ENCODE measurements at places on chromosomes 11 and 22.

- DNase-seq = no peak
Measured at GRCh38 chr11:74636630-74637184, 44.3 kb downstream of the POLD3 start.

GRCh38 chr22:40462195-40462984 lies 92.0 kb downstream of the SGSM3 start:
- DNase-seq = no peak

GRCh38 chr11:73578592-73579185 lies 19.2 kb downstream of the FAM168A start:
- DNase-seq = no peak

DNA sequence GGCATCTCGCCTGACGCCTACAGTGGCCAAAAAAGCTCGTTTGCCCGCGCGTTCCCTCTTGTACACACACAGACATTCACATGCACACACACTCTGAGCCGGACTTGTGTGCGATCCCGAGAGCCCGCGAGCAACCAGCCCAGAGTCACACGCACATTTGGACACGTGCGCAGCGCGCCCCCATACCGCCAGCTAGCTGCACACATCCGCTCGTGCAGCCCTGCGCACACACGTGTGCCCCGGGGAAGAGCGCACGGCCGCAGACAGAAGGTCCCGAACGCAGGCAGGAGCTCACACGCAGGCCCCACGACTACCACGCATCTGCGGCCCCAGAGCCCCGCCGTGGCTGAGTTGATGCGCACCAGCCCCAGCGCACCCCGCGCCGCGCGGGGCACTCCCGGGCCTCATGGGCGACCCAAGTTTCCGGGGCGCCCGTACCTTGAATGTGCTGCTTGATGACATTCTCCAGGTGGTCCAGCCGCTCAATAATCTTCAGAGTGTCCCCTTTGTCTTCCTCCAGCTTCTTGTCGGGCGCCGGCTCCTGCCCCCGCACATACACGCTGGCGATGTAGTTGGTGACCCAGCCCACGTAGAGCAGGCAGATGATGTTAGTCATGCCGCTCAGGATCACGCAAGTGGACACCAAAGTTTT lies 758 bp downstream of the GALNT18 start:
- no peak for DNase-seq

- DNase-seq = no peak
Measured at GRCh38 chr11:127601578-127601977, 601.0 kb upstream of the KIRREL3 start.

DNA sequence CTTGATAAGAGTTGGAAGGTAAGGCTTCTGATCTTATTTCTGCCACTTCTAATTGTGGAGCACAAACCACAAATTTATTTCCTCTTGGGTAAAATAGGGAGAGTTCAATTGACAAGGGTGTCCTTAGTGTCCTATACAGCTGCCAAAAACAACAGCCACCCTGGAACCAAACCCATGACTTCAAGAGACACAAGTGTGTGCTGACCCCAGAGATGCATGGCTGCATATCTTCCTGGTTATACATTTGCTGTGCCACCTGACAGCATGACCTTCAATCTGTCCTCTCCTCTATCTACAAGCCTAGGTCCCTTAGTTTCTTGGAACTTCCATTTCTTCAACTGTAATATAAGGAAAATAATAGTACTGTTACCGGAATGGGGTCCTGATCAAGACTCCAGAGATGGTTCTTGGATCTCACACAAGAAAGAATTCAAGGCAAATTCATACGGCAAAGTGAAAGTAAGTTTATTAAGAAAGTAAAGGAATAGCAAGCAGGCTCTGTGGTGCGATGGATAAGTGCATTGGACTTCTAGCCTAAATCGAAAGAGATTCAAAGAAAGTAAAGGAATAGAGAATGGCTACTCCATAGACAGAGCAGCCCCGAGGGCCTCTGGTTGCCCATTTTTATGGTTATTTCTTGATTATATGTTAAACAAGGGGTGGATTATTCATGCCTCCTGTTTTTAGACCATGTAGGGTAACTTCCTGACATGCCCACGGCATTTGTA lies 15.5 kb upstream of the TMEM123 start:
- no peak for DNase-seq

GRCh38 chr11:65615950-65616574 lies 486 bp downstream of the PCNX3 start:
- DNase-seq = no peak

GRCh38 chr22:39959640-39960447 lies at the start of gene TMA7B:
Gene TMA7B, plus strand, starts transcription at chr22:39960397. Its CDS starts 3,978 bp downstream, at chr22:39964375.
- peak; percentile 41 for DNase-seq

DNA sequence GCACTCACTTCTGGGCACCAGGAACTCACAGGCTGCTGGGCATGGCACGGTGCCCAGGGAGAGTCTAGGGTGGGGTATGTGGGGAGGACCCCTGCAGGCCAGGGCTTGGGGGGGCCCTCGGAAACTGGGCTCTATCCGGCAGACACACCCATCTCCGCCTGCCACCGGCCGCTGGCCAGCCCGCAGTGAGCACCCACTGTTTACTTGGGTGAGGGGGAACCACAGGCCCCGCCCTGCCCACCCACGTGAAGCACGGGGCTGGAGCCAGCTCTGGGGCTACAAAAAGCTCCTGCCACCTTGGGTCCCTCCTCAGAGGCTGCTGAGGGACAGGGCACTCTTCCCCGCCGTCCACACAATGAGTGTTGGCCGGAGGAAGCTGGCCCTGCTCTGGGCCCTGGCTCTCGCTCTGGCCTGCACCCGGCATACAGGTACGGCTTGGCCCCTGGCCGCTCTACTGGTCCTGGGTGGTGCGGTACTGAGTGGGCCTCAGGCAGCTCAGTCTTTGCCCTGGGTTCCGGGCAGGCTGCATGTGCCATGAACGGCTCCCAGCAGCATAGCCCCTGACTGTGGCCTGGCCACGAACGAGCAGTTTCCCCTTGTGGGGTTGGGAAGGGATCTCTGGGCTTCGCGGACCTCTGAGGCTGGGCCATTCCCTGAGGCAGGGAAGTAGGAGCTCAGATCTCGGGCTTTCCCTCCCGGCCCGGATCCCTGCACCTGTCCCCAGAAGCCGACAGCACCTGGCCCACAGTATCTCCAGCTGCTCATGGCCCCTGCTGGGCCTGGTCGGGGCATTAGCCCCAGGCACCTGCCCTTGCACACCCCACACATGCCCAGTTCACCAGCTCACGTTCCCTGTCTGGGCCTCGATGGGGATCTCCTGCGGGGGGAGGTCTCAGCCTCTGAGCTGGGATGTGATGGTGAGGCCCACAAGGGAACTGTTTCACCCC lies at the start of gene MUC5AC:
TSS of gene MUC5AC (plus strand) at position 309 of the 947 bp plus-strand sequence. CDS start at position 356, 47 bp downstream.
- no peak for DNase-seq

DNA sequence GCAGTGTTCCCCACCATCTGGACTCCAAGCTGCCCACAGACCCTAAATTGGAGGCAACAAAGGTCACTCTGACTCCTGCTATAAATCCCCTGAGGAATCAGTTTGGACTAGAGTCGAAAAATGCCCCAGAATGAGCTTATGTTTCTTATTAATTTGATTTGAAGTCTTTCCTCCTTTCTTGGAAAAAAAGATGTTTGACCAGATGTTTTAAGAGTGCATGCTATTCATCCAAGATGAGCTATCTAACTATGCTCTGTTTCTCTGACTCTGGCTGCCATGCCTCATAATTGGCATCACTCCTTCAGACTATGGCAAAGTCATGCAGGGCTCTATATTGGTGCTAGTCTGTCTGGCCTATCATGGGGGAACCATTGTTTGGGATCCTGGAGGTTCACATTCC lies 174.0 kb downstream of the SPON1 start:
- no peak for DNase-seq

- peak; percentile 19 for DNase-seq
Measured at GRCh38 chr11:9601037-9601875, 27.8 kb downstream of the WEE1 start.

DNA sequence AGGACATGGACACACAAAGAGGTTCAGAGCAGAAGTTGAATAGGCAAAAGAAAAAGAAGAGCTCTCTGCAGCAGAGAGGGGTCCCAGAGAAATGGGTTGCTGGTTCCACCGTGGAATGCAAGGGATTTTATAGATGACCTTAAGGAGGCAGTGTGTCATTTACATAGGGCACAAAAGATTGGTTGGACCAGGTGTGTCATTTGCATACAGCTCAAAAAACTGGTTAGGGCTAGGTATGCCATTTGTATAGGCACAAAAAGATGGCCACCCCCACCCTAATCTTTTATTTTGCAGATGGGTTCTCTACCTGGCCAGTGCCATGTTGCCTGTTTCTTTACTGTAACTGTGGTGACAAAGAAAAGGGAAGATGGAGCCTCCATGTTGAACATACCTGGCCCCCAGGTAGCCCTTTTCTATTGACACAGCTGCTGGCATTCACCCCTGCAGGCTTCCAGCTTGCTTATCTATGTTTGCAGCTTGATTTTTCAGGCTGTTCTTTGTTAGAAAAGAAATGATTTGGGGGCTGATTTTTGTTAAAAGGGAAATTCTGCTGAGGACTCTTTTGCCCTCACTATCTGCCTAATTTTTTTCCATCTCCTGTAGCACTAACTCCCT lies 3.1 kb upstream of the CAVIN3 start:
- DNase-seq = no peak

DNA sequence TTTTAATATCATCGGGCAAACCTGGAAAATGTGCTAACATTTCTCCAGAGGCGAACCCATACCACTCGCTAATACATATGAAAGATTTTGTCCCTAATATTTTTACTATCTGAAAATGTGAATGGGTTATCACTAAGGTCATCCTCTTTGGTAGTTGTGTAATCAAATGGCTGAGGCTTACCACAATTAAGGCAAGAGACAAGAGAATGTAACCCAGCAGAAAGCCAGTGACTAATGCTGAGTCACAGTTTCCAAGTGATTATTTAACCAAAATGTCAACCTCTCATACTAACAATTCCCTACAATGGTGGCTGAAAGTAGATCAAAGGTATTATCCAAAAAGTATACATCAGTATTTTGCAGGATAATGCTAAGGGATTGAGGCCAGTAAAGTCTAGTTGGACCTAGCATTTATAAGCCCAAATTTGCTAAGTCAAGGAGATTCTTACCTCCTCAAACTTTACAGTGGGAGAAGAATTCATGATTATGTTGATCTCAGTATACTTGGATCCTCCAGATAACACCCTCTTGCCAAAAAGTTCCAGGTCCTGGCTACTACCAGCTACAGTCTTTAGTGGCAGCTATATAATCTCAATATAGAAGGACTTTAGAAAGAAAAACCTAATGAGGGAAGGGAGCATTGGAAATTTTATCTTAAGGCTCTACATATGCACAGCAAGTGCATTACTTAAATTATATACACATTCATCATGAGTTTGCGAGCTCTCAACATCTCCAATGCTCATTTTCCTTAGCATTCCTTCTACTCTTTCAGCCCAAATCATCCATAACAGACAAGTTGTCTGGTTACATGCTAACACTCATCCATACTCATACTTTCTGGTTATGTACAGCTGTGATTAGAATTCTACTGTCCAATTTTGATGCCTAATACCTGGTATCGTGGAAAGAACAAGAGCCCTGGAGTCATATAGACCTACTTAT lies 25.4 kb downstream of the SIK3 start:
- peak; percentile 63 for DNase-seq

DNA sequence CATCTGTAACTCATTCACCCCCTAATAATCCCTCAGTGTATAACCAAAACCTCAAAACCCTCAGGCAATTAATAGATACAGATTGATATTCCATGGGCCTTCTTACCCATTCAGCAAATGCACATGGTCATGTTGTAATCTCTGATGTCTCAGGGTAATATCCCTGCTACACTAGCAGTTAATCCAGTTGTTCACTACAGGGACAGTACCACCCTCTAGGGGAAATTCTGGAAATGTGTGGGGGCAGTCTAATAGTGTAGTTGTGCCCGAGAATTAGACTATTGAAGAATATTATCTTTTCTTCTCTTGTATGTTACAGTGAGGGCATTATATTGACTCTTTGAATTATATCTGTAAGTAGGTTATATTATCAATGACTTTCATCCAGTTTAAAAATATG lies 175.4 kb downstream of the CWF19L2 start:
- DNase-seq = no peak

- DNase-seq = no peak
Measured at GRCh38 chr11:74418509-74418895, 20.3 kb upstream of the PGM2L1 start.

DNA sequence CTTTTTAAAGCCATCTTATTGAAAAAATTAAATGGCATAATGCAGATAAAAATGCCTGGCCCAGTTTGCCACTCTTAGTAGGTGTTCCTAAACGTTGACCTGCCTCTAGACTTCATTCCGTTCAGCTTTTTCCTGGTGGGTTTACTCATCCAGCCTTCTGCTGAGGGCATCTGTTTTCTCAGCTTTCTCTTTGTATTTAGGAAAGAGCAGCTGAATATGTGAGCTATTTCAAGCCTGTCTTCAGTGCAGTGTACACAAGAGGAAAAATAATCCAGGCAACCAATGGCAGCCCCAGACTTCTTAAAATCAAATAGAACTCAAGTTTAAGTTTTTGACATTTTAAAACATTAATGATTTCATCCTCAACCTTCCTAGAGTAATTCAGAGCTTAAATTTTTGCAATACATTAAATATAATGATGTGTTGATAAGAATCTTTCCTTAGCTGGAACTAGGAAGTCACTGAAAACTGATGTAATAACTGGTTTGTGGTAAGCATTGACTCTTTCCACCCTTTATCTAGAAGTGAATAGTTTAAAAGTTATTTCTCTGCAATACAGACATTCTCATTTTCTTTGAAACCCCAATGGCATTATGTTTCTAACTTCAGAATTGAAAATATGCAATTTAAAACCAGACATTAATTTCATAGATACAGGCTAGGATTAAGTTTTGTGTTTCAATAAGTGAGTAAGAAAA lies 165.4 kb downstream of the AASDHPPT start:
- DNase-seq = no peak

DNA sequence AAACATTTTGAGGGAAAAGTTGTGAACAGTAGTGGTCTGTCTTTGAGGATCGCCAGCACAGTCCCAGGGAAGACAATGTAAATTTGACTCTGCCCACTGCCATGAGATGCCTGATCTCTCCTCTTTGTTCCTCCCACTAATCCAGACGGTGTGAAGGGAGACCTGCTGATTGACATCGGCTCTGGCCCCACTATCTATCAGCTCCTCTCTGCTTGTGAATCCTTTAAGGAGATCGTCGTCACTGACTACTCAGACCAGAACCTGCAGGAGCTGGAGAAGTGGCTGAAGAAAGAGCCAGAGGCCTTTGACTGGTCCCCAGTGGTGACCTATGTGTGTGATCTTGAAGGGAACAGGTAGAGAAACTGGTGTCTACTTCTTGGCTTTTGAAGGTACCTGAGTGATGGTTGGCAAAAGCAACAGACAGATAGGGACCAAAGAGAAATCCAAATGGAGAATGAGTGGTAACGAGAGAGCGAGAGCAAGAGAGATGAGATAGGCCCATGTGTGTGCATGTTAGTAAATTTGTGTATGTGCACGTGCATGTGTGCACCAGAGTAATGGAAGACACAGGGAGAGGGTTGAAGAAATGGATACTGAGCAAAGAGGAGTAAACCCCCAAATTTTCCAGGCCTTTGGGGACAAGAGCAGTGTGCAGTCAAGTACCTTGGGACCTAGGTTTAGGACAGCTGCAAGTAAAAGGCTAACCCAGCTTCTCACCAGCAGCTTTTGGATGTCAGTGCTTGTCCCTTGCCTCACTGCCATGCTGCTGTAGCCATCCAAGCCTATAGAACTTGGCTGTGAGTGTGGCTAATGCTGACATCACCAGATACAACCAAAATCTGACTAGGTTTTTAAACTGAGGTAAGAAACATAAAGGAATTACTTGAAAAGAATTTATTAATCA lies 1.9 kb downstream of the NNMT start:
- no peak for DNase-seq

- DNase-seq = no peak
Measured at GRCh38 chr11:66727282-66728037, 1.6 kb downstream of the SPTBN2 start.

- DNase-seq = no peak
Measured at GRCh38 chr11:88106666-88107065, 68.6 kb downstream of the RAB38 start.

- peak; percentile 66 for DNase-seq
Measured at GRCh38 chr22:35539910-35540594, 579 bp upstream of the RASD2 start.

Data from CD4-positive, alpha-beta T cell (primary cell).